ENCODE measurements at places on chromosomes 5 and 9. TPM values are rescaled to one million over a fixed set of nuclear protein-coding genes. Genes with fewer than 3 reads are reported as not detected.

DNA sequence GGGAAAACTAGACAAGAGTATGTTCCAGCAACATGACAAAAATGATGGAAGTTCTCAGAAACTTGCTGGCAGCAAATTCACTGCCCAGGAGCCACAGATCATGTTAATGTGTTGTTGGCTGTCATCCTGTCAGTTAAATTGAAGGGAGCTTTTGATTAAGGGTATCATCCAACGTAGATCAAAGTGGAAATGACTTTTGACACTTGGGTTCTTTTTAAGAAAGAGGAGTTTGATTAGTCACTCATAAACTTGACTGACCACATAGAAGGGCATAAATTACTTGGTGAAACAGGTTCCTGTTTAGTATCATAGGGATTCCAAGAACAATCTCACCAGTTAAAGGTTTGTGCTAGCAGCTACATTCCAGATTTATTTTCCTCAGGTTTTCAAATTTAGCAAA, 288.7 kb downstream of the CSNK1G3 start:
- no peak for DNase-seq

GRCh38 chr5:63794296-63794695, 167.9 kb downstream of the HTR1A start:
- DNase-seq: no peak

DNA sequence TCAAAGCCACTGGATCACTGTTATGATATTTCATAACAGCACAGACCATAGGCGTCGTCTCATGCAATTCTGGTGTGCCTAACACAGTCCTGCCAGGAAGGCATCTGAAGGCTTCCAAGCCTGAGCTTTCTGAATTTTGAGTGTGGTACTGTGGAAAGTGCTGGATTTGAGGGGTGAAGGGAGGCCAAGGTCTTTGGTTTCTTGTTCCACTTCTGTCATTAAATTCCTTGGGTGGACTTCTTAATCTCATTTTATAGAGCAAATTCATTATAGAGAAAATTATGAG, 441.3 kb upstream of the PIK3R1 start:
- no peak for DNase-seq

GRCh38 chr5:149681252-149681651, 48.9 kb upstream of the PPARGC1B start:
- DNase-seq: no peak

Gene CDKN2B
- total RNA-seq: 0.31 TPM

Gene PDE6A
- not detected for total RNA-seq

Gene GLDC
- total RNA-seq: 0.27 TPM

Gene ADAMTS13
- total RNA-seq: 3.4 TPM

Gene ORM2
- total RNA-seq: not detected

Gene POU5F2
- total RNA-seq: 0.89 TPM

Gene LCN1
- not detected for total RNA-seq

Measured in muscle of leg (tissue), 16 donors.